ENCODE measurements at places on chromosomes 11 and 22.

GRCh38 chr22:16970446-16970845, 37.6 kb downstream of the GAB4 start:
- no peak for DNase-seq

DNA sequence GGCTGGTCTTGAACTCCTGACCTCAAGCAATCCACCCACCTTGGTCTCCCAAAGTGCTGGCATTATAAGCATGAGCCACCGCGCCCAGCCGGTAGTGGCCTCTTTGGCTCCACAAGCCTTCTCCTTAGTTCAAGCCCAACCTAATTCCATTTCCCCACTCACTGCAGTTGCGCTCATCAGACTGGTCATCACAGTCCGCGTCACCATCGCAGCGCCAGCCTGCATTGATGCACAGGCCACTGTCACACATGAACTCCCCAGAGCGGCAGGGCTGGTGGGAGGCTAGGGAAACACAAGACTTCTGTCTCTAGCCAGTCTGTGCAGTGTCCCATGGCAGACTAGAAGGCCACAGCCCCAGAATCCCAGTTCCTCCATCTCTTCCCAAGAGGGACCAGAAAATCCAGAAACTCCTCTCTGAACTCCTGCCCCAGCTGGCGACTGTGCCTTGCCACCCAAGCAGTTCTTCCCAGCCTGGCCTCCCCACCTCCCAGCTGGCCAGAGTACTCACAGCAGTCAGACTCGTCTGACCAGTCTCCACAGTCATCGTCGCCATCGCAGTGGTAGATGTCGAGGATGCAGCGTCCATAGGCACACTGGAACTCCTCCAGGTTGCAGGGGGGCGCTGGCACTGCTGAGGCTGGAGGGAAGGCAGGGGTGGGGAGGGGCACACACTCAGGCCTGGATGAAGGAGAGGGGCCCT, 19.8 kb downstream of the LRP4 start:
- DNase-seq = no peak

GRCh38 chr11:114162719-114163123, 103.2 kb downstream of the ZBTB16 start:
- no peak for DNase-seq

- no peak for DNase-seq
Observed at GRCh38 chr22:49079027-49079725, 748.5 kb downstream of the BRD1 start.

DNA sequence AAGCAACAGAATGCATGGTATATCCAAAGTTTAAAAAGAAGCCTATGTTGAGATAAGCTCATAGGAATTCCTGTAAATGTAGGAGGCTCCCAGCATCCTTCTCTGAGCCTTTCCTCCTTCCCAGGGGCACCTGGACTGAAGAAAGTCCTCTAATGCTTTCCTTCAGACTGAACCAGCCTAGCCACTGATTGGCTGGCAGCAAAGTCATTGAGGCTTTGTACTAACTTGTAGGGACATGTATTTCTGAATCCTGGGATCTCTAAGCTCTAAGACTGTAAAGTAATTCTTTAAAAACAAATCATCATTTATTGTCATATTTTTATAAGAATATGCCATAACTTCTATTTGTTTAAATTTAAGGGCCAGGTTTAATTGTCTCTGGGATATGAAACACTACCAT, 23.9 kb upstream of the PANX1 start:
- DNase-seq = no peak

- DNase-seq = no peak
Observed at GRCh38 chr11:133842730-133843129, 2.6 kb downstream of the SPATA19 start.

- DNase-seq = no peak
Observed at GRCh38 chr22:35752006-35752862, 34.6 kb downstream of the APOL5 start.

- DNase-seq = no peak
Observed at GRCh38 chr11:115128226-115128625, 376.0 kb downstream of the CADM1 start.

GRCh38 chr11:78311702-78312371, 105.8 kb downstream of the GAB2 start:
- no peak for DNase-seq

DNA sequence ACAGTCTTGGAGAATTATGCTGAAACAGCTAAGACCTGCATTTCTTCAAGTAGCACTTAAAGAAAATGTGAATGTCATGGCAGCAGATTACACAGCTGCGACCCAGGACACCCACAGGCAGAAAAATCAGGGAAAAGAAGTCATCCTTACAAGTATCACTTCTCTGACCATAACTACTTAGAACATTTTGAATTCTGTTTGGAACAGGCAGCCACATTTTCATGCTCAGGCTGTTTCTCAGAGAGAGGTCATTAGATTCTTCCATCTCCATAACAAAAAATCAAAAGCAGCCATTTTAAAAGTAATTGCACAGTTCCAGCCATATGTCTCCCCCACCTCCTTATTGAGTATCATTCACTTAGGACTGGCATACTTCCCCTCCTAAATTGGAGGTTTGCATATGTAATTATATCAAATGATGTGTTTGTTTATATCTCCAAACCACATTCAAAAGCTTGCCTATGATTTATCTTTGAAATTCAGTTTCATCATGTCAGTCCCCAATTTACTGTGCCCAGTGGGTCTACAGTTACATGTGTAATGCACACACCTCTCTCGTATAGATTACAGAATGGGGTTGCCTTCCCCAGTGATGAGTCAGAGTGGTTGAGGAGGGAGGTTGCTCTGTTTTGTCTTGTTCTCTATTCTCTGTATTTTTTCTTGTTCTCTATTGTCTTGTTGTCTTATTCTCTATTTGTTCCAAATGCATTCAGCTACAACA, 276.5 kb upstream of the MTNR1B start:
- no peak for DNase-seq

- DNase-seq = no peak
Observed at GRCh38 chr11:116498161-116498560, 274.6 kb downstream of the BUD13 start.

DNA sequence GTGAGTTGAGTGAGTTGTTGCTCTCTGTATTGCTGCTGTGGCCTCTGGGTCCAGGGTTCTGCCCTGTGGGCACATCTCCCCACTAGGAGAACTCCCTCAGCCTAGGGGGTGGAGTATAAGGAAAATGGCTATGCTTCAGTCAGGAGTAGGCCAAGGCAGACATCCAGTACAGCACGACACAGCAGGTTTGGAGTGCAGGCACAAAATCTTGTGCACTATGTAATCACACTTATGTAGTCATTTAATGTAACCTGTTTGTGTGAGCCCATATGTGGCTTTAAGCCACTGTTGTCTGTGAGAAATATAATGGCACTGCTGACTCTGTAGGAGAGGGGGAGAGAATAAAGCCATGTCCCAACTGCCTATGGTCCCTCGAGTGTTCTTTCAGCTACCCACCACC, 90.1 kb downstream of the CCDC83 start:
- DNase-seq = no peak

DNA sequence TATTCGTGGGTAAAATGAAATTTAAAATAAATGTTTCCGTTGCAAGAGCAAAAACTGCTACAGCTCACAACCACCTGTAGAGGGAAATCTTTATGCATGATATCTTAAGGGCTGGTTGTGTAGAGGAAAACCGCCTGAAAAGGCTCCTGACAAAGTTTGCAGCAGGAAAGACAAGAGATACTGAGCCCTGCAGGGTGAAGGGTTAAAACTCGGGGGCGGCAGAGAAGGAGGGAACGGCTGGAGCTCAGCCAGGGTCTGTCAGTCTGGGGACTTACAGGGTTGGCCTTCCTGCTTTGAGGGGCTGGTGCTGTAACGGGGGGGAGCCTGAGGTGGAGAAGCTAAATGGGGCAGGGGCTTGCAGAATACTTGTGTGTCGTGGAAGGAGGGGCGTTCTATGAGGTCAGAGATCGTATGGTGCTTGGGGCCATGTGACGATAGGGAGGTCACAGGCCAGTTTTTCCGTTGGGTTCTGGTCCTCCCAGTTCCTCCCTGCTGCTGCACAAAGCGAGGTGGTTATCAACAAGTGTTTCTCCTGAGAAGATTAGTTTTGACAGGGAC, 122.9 kb upstream of the HSD17B12 start:
- DNase-seq = no peak

DNA sequence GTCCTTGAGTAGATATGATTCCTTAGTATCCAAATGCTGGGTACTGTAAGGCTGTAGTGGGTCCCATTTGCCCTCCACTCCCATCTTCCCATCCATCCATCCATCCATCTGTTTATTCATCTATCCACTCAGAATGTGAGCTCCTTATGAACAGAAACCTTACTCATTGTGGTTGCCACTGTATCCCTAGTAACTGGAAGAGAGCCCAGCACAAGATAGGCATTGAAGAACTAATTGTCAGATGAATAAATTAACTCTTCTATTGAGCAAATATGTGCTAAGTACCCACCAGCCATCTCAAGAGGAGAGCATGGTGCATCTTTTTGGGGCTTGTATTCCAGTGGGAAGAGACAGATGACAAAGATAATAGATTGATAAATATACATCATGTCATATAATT, 86.4 kb upstream of the SEZ6L start:
- DNase-seq = no peak

DNA sequence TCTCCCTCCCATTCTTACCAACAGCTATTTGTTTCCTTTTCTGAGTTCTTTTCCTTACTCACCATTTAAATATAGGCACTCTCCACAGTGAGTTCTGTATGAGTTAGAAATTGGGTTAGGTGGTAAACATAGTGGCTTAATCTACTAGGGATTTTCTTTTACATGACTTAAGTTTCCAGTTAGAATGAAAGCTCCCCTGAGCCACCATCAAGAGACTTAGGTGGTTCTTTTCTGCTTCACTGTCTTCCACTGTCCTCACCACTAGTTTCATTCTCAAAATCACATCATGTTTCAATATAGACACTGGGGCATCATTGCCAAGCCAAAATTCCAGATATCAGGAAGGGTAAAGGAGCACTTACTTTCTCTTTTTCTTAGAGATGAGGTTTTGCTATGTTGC, 9.0 kb upstream of the REXO2 start:
- no peak for DNase-seq

- no peak for DNase-seq
Observed at GRCh38 chr11:58508814-58509213, 909 bp upstream of the OR5B21 start.

DNA sequence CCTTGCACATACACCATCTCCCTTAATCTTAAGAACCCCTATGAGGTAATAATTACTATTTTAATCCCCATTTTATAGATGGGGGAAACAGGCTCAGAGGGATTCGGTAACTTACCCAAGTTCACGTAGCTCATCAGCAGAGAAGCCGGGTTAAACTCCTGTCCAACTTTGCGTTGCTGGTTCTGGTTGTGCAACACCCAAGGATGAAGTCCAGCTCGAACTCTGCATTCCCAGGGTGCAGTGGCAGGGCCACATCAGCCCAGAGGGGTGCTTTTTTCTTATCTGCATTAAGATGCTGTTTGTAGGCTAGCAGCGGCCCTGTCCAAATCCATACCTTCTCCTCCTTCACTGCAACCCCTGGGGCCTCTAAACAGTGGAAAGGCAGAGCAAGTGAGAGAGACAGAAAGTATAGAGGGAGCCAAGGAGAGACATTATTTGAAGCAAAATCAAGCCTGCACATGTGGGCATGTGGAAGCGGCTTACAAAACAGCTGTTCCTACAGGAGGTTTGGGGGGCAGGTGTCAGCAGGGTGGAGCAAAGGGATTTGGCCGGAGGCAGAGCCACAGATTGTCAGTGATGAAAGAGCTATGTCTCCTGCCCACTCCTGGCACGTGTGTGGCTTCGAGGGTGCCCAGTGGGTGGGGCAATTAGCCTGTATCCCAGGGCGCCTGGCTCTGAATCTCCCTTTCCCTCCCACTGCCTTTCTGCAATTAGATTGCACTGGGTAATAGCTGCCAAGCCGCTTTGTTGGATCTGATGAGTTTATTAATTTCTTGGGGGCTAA, 129.5 kb upstream of the TBCEL start:
- no peak for DNase-seq

DNA sequence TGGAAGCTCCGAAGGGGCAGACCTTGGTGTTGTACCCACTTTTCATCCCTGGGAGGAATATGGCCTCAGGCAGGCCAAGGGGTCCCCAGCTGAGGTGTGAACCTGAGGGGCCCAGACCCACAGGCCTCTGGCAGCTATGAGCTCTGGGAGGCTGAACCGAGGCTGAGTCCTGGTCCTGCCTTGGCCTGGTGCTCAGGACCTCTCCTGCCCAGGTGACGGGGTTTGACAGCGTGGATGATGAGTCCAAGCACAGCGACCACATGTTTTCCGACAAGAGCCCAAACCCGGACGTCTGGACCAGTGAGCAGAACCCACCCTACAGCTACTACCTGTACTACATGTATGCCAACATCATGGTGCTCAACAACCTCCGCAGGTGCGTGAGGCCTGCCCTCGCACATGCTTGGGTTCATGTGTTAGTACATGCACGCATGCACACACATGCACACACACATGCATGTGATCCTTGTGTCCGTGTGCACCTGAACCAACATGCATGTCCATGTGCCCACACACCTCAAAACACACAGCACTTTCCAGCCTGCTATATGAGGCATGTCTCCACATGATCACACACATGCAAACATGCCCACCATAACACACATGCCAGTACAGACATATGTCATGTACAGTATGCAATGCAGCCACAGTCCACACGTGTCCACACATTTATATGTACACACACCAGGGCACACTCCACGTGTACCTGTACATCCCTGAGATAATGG, 40.9 kb downstream of the RNF141 start:
- DNase-seq = no peak

DNA sequence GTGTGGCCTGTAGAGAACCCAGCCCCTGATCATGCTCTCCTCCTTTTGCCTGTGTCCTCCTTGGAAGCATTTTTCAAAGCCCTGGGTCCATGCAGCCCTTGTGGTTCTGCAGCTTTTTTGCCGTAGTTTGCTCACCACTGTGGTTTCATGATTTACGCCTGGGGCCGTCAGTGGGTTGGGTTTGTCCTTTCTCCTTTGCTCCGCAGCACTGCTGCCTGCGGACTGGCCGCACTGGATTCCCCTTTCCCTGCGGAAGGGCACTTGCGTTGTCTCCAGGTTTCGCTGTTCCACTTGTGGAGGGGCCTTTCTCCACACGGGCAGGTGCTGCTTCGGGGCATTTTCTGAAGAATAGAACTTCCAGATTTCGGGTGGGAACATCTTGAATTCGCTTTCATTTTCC, 1260.9 kb downstream of the BRD1 start:
- no peak for DNase-seq

GRCh38 chr11:2534134-2534956, 89.5 kb downstream of the KCNQ1 start:
- DNase-seq = no peak
